Kidney epithelial cell (primary cell): ENCODE measurements at places on chromosomes 4 and X. TPM values are rescaled to one million over a fixed set of nuclear protein-coding genes. Genes with fewer than 3 reads are reported as not detected.

Gene TSPAN7
- total RNA-seq = 1.5 and 2.0 TPM in 2 replicates

DNA sequence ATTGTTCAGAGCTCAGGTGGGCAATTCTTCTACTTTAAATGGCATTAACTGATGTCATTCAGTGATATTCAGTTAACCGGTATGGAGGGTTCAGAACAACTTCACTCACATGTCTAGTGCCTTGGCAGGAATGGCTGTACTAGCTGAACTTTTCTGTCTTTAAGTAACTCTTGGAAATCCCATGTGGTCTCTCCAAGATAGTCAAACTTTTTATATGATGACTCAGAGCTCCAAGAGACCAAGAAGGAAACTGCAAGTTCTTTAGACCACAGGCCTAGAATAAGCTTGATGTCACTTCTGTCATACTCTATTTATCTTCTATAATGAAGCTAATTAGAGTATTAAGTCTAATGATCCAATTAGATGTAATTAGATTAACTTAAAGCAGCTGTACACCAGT lies 24.9 kb downstream of the LHFPL1 start:
- DNase-seq = no peak

Gene APLN
- total RNA-seq = 0.14 and 0.17 TPM in 2 replicates

DNA sequence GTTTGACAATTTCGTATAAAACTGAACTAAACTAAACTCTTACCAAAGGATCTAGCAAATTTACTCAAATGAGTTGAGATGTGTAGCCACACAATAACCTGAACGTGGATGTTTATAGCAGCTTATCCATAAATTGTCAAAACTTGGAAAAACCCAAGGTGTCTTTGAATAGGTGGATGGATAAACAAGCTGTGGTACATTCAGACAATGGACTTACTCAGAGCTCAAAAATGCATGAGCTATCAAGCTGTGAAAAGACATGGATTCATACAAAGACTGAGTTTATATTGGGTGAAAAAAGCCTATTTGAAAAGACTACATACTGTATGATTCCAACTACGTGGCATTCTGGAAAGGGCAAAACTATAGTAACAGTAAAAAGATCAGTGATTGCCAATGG lies 69.5 kb downstream of the LARP1B start:
- DNase-seq = peak; percentile 19

- no peak for DNase-seq
Measured at GRCh38 chr4:6478546-6479220, 6.3 kb upstream of the PPP2R2C start.

DNA sequence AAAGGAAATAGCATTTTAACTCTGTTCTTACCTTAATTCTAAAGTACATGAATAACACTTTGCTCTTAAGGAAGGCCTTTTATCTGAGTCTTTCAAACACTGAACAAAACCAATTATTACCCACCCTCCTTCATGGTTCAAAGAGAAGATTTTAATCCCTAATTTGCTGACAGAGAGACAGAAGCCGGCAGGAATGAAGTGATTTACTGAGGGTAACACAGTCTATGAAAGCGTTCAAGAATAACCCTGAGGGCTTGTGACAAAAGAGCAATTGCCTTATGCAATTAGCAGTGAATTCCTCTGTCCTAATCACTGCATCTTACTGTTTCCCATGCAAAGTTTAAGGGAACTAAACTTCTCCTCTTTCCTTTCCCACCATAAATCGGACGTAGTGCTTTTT lies 144.1 kb downstream of the PACRGL start:
- DNase-seq = no peak

- peak; percentile 69 for DNase-seq
Measured at GRCh38 chr4:177596035-177596434, 153.8 kb upstream of the AGA start.

GRCh38 chr4:152947311-152947710 lies 11.2 kb downstream of the FHDC1 start:
- DNase-seq = no peak

Gene REPS2
- total RNA-seq = 1.3 and 1.8 TPM in 2 replicates

DNA sequence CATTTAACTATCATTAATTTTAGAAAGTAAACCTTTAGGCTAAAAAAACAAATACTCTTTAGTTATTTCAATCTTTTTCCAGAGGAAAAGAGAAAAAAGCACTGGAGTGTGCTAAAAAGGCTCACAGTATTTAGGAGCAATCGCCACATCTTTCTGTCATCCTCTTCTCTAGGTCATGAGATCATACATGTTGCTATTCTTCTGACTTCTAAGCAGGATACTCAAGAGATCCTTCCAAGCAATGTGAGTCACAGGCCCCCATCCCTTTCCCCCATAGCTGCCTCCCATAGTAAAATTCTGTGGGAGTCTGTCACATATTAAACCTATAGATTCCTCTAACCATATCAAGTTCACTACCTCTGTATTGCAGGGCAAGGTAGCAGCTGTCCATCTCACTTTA lies 7.7 kb downstream of the EDNRA start:
- no peak for DNase-seq

- DNase-seq = no peak
Measured at GRCh38 chrX:54288968-54289367, 68.9 kb downstream of the WNK3 start.

Gene BEX5
- 4.2 and 7.2 TPM in 2 replicates for total RNA-seq

DNA sequence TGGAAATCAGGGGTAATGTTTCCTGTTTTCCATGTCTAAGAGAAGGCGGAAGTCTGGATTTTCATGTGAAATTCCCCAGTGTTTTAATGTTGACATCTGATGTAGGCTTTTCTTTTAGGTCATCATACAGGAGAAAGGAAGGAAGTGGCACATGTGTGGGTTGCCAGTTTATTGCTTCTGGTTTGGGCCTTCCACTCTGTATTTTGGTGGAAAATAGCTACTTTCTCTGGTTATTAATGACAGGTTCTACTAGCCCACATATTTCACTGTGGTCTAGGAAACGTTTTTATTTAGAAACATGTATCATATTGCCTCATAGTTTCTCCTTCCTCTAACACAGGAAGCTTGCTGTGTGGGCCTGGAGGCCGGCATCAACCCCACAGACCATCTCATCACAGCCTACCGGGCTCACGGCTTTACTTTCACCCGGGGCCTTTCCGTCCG lies 7.2 kb downstream of the PDHA1 start:
- DNase-seq = no peak

Gene JADE1
- 16.1 and 16.9 TPM in 2 replicates for total RNA-seq

DNA sequence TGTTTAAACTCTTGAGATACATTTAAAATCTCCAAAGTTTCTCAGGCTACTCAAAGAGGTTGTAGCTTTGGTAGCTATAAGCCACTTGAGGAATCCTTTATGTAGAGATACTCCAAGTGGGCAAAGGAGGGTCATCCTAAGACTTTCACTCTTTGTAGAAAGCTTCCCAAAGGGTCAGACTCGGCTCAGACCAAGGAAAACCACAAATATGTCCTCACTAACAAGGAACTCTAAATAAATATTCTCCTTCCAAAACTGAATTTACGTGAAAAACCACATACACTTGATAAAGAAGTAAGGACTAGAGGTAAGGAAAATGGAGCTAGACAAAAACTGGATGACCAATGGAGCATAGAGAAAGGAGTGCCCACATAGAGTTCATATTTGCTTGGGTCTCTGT lies 41.7 kb upstream of the DDX60 start:
- no peak for DNase-seq
